ENCODE measurements at places on chromosomes 3 and 15.
A peak's percentile ranks its signal among the peaks of the same experiment; 100 is the strongest.

GRCh38 chr3:132038198-132038825 lies 3.5 kb upstream of the CPNE4 start:
- no peak for DNase-seq

DNA sequence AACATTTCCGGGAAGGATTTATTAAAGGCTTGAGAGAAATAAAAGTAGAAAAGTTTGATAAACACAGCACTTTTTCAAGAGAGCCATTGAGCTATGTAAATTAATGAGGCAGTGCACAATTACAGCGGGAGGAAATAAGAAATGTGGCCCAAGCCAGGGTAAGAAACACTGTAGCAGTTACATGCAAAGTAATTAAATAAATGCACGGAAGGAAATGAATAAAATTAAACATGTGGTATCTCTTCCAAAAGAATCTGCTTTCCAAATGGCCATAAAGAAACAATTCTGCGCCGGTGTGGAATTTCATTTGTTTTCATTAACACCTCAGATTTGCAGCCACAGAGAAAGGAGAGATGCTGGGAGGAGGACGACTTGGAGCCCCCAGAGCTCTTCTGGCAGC lies 35.3 kb downstream of the ZPLD1 start:
- no peak for DNase-seq

GRCh38 chr3:57596495-57597126 lies 533 bp downstream of the ARF4 start:
- no peak for DNase-seq

DNA sequence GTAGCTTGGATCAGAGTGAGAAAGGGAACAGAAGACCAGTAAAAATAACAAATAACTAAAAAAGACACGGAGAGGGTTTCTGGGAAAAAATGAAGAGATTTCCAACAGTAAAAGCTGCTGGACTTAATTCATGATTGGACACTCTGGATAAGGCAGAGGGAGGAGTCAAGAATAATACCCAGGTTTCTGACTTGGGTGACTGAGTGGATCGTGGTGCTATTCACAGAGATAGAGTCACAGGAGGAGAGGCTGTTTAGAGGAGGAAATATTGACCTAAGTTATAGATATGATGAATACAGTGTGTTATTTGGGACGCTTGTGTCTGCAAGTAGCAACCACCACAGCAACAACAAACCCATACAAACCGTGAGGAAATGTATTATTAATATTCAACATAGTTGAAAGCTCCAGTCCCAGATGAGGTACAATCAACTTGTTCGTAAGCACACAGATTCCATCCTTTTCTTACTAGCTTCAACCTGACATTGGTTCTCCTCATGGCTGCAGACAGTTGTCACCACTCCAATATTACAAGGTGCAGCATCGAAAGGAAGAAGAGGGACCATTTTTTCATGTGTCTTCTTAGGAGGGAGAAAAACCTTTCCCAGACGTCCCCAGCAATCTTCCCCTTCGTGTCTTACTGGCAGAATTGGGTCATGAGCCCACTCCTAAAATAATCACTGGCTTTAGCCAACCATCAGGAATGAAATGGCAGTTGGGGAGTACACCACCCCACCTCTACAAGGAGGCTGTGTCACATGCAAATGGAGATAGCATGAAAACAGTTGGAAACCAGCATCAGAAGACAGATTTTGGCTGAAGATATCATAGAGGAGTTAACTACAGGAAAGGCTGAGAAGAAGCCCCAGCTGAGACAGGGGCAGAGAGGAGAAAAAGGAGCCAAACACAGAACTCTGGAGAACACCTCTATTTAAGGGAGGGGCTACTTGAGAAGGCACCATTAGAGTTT lies 387.8 kb downstream of the SHQ1 start:
- DNase-seq = no peak

DNA sequence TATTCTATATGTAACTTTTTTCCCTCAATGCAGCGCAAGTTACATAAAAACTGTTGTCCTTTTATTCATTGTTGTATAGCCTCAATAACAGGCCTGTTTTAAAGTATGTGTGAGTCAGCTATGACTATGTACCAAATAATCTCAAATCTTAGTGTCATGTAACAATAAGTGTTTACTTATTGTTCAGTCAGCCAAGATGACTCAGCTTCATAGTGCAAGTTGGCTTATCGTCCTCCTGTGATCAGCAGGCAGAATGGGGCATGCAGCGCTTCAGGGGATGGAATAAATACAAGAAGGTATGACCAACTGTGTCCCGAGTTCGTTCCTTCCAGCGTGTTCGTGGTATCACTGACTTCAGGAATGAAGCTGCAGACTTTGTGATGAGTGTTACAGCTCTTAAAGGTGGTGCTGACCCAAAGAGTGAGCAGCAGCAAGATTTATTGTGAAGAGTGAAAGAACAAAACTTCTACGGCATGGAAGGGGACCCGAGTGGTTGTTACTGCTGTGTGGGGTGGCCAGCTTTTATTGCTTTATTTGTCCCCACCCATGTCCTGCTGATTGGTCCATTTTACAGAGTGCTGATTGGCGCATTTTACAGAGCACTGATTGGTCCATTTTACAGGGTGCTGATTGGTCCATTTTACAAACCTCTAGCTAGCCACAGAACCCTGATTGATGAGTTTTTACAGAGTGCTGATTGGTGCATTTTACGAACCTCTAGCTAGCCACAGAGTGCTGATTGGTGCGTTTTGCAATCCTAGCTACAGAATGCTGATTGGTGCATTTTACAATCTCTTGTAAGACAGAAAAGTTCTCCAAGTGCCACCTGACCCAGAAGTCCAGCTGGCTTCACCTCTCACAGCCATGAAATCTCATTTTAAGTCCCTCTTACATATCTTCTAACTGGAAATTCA lies 1016.0 kb downstream of the MCTP2 start:
- DNase-seq = peak; percentile 99

- no peak for DNase-seq
Measured at GRCh38 chr3:8529738-8530525, 28.3 kb downstream of the LMCD1 start.

- no peak for DNase-seq
Measured at GRCh38 chr3:169627073-169627472, 36.4 kb downstream of the MECOM start.

DNA sequence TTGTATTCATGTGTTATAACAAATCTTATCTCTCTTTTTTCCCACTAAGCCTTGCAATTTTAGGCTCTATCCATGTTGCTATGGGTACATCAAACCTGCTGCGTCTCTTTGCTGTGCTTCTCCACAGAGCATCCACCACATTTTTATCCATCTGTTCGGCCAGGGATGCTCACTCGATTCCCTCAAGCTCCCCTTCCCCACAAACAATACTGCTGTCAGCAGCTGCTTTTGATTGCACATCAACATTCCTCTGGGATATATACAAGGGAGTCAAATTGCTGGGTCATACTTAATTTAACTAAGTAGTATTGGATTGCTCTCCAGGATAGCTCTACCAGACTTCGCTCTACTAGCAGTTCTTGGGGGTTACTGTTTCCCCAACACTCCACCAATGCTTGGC lies 36.8 kb downstream of the TMEM108 start:
- DNase-seq = no peak

DNA sequence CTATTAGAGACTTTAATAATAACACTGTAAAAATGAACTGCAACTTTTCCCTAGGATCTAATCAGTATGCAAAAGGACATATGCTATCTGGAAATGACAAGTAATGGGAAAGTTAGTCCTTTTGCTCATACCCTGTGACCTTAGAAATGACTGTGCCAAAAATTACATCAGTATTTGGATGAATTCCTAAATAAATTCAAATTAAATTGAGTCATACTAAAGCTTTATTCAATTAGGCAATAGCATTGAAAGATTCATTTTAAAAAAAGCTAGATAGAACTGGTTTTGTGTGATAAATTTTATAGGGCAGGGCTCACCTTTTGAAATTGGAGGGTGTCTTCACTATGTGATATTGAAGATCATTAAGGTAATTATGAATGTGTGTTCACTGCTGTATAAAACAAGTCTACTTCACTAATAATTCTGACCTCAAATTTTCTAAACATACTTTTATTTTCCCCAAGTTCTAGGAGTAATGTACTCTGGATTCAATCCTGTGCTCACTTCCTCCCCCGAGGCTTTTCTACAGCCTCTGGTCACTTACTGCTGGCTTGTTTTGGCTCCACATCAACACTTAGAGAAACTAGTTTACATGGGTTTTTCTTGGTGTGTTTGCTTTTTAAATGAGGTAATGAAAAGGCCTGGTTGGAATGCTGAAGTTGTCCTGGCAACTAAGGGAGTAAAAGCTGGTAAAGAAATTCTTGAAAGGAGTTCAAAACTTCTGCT lies 44.4 kb upstream of the SPTSSB start:
- no peak for DNase-seq

GRCh38 chr15:90750186-90750585 lies 33.0 kb downstream of the BLM start:
- DNase-seq = no peak

GRCh38 chr3:10926811-10927521 lies 65.6 kb upstream of the SLC6A1 start:
- no peak for DNase-seq

DNA sequence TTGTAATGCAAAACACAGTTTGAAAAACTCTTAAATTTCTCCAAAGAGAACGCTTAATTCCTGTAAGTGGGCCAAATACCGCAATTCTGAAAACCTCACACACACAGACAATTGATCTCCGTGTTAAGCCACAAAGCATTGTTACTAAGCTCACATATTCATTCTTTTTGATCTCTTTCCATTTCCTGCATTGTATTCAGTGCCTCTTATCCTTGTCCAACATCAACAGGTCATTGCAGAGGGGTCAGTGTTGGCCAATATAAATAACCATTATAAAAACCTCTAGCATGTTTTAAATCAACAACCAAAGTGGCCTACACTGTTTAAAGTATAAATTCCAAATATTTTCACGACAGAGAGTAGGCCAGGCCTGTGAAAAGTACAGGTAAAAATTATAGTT lies 171.1 kb downstream of the PDZRN3 start:
- no peak for DNase-seq

DNA sequence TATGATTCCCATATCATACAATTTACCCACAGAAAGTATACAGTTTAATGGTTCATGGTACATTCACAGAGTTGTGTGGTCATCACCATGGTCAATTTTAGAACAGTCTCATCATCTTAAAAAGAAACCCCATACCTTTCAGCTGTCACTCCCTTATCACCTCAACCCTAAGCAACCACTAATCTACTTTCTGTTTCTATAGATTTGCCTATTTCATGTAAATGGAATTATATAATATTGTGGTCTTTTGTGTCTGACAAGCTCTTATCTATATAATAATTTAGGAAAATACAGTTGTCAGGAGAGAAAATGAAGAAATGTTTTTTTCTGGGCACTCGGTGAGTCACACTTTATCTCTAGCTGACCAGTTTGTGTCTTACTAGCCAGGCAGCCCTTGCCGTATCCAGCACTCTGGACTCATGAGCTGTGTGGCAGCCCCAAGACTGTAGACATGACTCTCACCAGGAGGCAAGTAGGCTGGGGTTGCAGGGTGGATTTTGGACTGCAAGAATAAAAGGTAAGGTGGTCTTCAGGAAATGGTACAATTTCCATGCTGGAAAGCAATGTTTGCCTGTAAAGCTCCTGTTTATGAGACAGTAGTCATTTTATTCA lies 234.6 kb downstream of the THRB start:
- DNase-seq = no peak

DNA sequence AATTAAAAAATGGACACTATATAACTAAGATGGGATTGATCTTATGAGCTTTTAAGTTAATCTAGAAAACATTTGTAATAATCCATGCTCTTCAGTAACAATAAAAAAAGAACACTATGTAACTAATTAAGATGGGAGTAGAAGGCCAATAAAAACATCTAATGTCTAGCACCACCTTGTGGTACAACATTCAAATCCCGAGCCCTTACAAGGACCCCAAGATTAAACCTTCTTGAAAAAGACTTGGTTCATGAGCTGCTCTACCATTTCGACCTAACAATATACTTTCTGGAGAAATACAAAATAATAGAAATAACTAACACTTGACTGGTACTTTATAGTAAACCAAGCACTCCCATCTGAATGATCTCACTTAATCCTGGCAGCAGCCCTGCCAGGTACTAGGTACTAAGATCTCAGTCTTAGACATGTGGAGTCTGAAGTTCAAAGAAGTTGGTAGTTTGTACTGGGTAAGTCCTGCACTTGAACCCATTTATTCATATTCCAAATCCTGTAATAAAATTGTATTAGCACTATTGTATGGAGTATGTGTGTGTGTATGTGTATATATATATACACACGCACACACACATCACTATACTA lies 21.8 kb downstream of the METTL6 start:
- no peak for DNase-seq
